ENCODE measurements at places on chromosomes 6 and 20.

GRCh38 chr6:110179406-110180227 lies at the start of gene WASF1:
Gene WASF1 (minus strand): TSS chr6:110179670. CDS start chr6:110127601, 52,069 bp downstream.
- DNase-seq, result peak; percentile 90

DNA sequence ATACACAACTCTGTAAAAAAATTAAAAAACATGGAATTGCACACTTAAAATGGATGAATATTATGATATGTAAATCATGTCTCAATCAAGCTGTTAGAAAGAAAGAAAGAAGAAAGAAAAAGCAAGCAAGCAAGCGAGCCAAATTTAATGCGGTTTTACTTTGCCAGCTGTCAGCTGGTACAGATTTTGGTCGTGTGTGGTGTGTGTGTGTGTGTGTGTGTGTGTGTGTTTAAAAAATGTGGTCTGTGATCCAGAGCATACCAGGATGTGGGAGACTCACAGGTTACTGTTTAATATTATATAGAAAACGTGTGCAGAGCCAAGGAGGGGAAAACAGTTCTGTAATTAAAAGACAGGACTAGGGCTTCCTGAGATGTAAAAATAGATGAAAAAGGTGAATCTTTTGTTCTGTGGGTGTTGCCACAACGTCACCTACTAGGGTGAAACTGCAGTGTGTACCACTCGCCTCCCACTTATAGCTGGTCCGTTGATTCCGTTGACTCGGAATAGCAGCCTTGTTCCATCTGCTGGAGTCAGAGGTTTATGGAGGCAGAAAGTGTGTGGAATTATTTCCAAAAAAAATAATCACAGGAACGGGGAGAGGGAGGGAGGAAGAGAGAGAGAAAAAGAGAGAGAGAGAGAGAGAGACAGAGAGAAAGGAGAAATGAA lies 197.7 kb downstream of the BCAS1 start:
- DNase-seq, result peak; percentile 32

DNA sequence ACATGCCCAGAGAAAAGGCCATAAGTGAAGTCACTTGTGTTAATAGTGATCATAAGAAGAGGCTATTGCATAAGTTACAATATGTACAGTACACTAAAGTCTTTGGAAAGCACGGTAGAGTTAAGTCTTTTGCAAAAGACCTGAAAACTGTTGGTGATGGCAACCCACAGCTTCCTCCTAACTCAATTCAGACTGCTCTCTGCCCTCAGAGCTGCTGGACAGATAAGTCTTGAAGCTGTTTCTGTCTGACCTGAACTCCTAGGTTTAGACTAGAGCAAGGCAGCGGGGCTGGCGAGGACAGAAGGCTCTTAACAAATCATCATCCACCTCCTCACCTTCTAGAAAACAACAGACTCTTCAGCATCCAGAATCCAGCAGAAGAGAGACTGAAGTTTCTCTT lies 125.4 kb downstream of the CD24 start:
- DNase-seq, result no peak

GRCh38 chr6:41471064-41471895 lies 74.9 kb upstream of the FOXP4 start:
- no peak for DNase-seq

DNA sequence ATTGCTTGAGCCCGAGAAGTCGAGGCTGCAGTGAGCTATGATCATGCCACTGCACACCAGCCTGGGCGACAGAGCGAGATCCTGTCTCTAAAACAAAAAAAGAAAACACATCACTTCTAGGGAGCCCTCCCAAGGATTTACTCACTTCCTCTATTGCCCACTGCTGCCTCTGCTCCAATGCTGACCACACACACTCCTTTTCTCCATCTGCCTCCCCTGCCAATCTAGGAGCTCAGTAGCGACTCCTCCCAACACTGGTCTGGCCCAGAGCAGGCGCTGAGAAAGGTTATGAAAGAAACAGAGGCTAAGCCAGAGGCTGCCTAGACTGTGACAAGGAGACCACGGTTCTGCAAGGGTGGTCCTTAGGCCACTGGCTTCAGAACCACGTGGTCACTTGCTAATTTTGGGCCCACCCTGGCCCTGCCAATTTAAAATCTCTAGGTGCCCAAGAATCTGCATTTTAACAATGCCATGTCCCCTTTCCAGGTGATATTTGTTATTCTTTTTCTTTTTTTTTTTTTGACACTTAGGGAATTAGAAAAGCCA lies 1.3 kb upstream of the E2F1 start:
- DNase-seq, result no peak

- DNase-seq, result no peak
Observed at GRCh38 chr6:147116056-147116455, 88.2 kb upstream of the STXBP5 start.

- DNase-seq, result no peak
Observed at GRCh38 chr6:128275681-128276080, 244.7 kb downstream of the PTPRK start.

DNA sequence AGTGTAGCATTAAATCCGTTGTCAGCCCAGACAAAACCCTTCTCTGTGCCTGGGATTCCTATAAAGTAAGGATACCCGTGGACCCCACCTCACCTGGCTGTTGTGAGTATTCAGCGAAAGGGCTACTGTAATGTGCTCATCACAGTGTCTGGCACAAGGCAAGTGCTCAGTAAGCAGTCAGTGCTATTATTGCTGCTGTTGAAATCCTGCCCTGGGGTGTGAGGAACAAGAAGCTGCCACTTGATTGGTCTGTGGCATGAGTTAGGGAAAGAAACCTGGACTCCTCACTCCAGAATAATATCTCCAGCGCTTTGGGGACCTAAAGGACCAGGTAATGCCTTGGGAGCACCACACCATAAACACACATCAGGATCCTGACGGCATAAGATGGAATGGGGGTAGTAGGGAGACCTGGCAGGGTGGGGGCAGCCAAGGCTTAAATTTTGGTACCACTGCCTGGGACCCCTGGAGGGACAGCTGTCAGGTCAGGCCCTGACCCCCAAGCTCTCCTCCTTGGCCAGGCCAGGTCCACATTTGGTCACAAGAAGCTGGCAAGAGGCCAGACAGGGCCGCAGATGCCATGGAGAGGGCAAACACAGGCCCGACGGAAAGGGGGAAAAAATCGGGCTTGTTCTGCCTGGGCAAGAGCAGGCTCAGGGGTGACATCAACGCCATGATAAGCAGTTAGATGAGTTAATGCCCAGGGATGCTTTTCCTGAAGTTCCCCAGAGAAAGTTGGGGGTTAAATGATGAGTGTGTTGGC lies 66.5 kb downstream of the MRPL14 start:
- DNase-seq, result no peak
